ENCODE measurements at places on chromosomes 2 and 18. TPM values are rescaled to one million over a fixed set of nuclear protein-coding genes. Genes with fewer than 3 reads are reported as not detected.

Gene VSNL1
- total RNA-seq = 9.9 TPM

Gene FRZB
- 1.1 TPM for total RNA-seq

Gene KYNU
- not detected for total RNA-seq

Gene MRO
- total RNA-seq = 0.57 TPM

Gene STEAP3
- 15.9 TPM for total RNA-seq

Gene TSPYL6
- not detected for total RNA-seq

Gene CIB4
- total RNA-seq = not detected

DNA sequence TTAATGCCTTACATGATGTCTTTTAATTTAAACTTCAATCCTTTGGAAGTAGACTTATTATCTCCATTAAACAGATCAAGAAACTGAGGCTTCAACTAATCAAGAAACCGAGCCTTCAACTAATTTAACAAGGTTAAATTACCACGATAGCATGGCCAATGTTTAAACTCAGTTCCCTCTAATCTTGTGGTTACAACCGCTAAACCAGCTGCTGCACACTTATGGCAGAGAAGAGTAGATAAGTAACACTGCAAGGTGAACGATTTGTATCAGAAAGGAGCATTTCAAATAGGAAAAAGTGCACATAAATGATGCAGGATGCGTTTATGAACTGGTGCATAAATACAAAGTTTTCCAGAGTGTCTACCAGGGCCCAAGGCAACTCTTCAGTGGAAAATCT is 144.6 kb upstream of the CAVIN2 start:
- no peak for DNase-seq

DNA sequence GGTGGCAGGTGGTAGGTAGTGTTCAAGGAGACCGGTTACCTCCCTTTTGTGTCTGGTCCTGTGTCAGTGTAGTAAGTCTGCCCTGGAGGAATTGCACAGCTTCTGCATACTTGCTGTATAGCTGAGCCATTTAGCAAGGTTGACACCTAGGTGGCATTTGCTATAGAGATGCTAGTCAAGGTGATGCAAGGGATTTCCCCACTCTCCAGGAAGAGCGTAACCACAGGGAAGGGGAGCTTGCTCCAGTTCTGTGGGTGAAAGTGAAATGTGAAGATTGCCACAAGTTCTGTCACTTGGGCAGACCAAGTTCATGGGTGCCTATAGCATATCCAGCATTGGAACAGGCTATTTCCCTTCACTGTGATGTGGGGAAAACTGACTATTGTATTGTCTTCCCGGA is 28.1 kb downstream of the NAT8 start:
- no peak for DNase-seq

DNA sequence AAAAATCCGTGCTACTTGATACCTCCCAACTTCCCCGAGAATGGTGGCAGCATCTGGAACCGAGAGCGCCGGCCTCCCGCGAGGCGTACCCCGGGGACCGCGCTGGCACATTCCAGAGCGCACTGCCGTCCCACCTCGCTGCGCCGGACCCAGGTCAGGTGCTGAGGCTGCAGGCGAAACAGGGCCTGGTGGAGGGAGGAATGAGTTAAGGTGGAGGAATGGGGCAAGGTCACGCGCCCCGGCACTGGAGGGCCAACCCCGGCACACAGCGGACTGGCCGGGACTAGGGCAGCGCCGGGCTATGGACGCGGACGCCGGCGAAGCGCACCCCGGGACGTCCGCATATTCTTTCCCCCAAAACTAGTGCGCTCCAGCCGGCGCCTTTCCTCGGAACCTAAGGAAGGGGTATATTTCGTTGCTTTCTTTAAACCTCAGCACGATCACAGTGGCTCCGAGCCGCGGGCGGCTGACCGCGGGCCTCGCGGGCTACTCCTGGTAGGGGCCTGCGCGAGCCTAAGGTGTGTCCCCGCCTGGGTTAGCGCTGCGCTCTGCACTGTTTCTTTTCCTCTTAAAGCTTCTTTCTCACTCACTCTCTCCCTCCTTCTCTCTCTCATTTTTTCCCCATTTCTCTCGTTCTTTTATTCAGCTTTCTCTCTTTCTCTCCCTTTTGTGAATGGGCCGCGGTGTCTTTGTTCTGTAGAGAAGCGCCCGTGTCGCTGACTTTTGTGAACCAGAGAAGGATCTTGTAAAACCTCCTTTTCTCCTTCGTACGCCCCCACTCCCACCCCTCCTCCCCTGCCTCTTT is 2.1 kb upstream of the OTX1 start:
- DNase-seq = peak; percentile 74

DNA sequence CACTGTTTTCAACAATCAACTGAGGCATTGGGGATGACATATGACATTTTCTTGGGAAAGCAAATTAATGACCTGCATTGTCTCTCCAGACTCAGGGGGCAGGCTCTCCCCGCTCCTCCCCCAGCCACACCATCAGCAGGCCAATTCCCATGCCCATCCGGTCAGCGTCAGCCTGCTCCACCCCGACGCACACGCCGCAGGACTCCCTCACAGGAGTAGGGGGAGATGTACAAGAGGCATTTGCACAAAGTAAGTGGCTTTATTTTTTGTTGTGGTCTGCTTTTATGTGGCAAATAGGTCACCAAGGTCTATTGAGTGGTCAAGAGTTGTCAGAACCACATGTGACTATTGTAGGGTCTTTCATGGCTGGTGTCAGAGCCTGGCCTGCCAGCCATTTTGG is 165.1 kb downstream of the DTNA start:
- DNase-seq = no peak

DNA sequence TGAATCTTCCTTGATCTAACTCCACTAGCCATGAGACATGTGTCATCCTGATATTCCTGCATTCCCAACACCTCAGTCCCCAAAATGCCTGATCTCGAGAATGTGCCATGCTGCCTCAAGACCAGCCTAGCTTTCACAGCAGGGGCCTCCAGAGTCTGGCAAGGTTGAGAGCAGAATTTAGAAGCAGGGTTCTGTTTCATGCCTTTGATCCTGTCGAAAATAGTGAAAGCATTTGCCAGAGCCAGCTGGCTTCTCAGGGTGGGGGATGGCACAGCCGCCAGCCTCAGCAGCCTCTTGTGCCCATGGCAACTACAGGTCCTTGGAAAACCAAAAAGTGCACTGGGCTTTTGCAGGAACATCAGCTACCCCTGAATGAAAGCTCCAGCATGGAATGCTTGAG is 143.5 kb downstream of the RTN4 start:
- DNase-seq = no peak

GRCh38 chr2:137724912-137725311 is 239.4 kb upstream of the HNMT start:
- no peak for DNase-seq

DNA sequence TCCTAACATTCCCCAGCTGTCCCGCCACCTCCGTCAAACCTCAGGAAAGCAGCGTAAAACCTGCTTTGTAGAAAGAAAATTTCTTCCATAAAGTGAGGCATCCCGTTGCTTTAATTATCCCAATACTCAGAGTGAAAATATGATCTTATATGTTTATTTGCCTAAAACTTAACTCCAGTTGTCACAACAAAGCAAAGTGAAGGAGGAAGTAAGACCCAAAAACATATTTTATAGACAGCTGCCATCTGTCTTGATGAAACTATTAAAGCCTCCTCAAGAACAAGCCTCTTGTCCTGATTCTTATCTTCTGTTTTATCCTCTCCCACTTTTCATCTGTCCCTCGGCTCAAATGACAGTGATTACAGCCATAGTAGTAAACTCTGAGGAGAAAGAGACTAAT is 28.9 kb upstream of the LPIN2 start:
- no peak for DNase-seq

- DNase-seq = peak; percentile 88
Measured at GRCh38 chr18:11149441-11150270, at the start of gene PIEZO2. Gene PIEZO2 (minus strand): TSS chr18:11149569. CDS start chr18:11148588, 981 bp downstream.

DNA sequence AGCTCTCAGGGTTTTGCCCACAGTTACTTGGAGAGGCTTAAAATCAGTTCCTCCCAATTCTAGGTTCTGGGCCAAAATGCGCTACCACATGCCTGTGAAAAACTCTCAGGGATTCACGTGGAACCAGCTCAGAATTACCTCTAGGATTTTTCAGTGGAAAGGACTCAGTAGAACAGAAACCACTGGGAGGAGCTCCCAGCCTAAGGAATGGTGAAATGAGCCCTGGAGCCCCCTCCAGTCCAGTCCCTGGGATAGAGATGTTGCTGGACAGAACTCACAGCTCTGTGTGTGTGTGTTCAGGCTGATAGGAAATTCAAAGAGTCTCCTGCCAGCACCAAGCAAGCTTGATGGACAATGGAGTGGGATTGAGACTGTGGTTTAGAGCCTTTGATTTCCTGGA is 21.1 kb upstream of the SLC9A4 start:
- DNase-seq = no peak

- no peak for DNase-seq
Measured at GRCh38 chr2:172834881-172835280, 99.2 kb downstream of the RAPGEF4 start.

DNA sequence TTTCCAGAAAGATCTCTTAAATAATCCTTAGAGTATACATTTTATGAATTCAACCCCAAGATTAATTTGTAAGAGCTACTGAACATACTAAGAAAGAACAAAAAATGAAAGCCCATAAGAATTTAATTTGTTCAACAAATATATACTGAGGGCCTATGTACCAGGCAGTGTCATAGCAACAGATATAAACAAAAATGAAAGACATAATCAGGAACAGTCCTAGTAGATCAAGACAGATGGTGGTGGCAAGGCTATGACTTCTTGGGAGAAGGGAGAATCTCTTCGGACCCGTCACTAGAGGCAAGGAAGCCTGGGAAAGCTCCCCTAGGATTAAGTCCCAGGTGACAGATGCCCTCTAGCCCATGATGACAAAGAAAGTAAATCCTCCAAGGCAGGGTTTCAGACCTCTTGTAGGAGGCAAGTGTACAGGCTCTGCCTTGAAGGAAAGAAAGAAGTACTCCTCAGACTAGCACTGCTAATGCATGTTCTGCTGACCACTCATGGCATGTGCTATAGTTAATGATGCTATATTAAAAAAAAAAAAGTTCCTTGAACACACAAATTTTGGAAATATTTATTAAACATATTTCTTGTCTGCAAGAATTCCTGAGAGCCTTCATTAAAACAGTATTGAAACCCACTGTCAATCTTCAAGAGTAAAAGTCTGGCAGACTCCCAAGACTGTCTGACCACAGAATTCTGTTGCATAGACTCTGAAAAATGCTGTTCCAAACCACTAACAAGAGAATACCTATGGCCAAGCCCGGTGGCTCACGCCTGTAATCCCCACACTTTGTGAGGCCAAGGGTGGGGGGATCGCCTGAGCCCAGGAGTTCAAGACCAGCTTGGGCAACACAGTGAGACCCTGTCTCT is 31.5 kb downstream of the NOL10 start:
- DNase-seq = no peak

GRCh38 chr2:68039317-68039716 is 23.5 kb downstream of the C1D start:
- DNase-seq = no peak

DNA sequence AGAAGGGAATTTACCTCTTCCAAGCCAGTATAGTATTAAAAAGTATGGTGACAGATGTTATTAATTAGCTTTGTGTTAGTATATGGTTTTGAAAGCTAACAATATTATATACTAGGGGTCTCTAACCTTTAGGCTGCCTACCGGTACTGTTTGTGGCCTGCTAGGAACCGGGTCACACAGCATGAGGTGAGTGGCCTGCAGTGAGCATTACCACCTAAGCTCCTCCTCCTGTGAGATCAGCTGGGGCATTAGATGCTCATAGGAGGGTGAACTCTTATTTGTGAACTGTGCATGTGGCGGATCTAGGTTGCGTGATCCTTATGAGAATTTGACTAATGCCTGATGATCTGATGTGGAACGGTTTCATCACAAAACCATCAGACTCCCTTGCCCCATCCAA is 583.4 kb upstream of the CDH2 start:
- no peak for DNase-seq

DNA sequence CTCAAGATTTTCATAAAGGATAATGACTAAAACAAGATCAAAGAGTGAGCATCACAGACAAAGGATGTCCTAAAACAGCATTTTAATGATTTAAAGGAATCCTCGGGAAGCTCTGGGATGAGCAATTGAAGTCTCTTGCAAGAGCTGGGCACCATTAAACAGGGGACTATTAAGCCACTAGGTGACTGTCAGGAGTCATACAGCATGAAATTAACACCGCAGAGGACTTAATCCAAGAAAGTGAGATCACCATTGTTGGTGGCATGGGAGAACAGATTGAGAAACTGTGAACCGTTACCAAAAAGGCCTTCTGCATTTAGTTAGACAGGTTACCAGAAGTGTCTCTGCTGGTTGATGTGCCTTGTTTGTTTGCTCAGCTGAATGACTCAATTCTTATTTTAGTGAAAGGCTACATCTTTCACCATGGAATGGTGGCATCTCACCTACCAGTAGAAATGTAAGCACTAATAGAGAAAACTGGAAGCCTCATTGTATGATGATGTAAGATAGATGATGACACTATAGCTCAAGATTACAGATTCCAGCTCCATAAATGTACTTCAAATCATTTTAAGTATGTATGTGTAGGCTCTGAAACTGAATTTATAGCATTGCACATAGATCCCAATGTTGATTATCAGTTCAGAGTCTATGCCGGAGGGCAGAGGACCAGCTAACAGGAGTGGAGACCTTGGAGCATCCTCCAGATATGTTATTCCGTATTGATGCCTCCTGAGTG is 427.6 kb downstream of the SUCLG1 start:
- DNase-seq = no peak

DNA sequence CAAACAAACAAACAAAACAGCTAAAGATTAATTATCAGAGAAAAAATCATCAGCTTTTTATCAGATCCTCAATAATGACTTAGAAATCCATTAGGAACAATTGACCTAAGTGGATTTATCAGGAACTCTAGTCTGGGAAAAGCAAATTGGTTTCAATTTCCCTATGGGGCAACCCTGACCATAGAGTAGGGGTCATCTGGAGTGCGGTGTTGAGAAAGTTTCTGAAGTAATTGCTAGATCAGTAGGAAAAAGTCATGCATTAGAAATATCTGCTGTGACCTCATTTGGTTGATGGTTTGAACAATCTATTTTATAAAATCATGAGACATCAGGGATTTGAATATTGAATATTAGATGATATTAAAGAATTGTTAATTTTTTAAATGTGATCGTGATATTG is 507.9 kb downstream of the TXNL1 start:
- no peak for DNase-seq

DNA sequence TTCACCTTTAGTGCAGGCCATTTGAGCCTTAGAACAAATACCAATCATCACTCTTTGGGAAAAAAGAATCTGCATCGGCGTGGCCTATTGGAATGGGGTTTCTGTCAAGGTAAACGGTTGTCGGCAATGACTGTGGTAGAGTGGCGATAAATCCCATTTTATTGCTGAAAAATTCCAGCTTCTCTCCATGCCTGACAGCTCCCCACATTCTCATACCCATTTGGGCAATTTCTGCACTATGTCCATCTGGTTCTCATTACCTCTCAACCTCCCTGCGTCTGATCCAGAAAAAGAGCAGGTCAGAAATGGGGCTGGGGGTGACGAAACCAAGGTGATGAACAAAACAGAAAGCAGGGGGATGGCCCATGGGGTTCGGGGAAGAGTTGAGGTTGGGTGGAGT is 254.0 kb downstream of the MEIS1 start:
- DNase-seq = no peak

- no peak for DNase-seq
Measured at GRCh38 chr18:5979176-5979888, 84.0 kb upstream of the TMEM200C start.

- DNase-seq = no peak
Measured at GRCh38 chr2:28629910-28630309, 121.7 kb upstream of the PPP1CB start.

- peak; percentile 19 for DNase-seq
Measured at GRCh38 chr18:79518028-79518682, 122.4 kb downstream of the NFATC1 start.

All from H9 (cell line).